ENCODE measurements at places on chromosomes 1 and 21. TPM values are rescaled to one million over a fixed set of nuclear protein-coding genes. Genes with fewer than 3 reads are reported as not detected.

DNA sequence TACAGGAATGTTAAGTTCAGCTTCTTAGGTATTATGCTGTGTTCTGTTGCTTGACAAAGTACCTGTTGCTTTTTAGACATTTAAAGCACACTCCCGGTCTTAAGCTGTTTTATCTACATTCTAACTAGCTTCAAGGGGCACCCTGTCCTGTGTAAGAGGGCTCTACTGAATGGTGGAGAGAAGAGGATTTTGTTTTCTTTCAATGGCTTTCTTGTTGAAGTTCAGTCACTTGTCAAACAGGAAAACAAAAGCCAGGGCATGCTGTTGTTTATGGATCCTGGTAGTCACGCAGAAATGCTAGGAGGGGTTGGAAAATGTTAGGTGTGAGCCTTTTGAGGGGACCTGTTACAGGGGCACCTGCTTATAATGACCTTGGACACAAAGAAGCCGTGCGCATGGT is 30.7 kb downstream of the PGM1 start:
- no peak for DNase-seq

- no peak for DNase-seq
Measured at GRCh38 chr1:15146142-15146680, 7.3 kb upstream of the TMEM51 start.

DNA sequence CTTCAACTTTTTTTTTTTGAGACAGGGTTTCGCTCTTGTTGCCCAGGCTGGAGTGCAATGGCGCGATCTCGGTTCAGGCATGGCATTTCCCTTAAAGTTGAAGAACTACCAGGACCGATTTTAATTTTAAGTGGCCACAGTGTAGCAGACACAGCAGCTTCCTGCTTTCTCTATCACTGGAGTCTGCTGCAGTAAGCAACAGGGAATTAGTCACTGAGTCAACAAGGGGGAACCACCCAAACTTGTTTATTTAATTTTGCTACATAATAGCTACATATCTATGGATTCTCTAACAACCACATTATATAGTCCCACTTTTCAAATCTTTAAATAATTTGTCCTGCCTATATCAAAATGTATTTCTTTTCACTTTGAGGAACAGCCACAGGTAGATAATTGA is 12.5 kb upstream of the TNNI3K start:
- DNase-seq, result no peak

- no peak for DNase-seq
Measured at GRCh38 chr21:32442566-32443318, 30.2 kb downstream of the EVA1C start.

DNA sequence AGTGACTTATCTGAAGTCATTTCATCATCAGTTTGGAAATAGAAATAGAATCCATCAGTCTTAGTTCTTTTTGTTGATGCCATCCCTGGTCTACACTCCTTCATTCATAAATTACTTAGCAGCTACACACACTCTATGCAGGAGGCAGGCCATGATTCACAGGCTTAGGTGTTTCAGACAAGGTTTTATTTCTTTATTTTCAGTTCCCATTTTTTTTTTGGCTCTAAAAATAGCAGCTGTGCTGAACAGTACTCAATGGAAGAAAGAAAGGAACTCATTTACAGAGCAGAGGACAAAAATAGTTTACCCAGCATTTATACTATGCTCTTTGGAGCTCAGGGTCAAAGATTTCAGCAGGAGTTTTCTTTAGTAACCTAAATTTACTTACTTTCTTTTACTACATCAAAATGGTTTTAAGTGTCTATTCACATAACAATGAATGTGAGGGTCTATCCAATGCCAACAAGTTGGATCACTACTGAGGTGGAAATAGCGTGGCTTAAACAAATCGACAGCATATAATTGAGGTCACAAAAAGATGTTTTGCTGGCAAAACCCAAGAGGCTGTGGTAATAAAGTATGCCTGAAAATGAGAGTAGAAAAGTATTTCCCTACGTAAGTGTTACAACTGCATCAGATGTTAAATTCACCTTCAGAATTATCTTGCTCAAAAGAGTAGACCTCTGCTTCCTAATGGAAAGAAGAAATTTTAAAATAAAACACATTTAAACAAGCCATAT is 7.7 kb downstream of the KRTAP19-8 start:
- DNase-seq, result no peak

GRCh38 chr1:194341587-194341986 is 1155.2 kb upstream of the B3GALT2 start:
- no peak for DNase-seq

- no peak for DNase-seq
Measured at GRCh38 chr1:154739654-154740053, 130.4 kb downstream of the KCNN3 start.

DNA sequence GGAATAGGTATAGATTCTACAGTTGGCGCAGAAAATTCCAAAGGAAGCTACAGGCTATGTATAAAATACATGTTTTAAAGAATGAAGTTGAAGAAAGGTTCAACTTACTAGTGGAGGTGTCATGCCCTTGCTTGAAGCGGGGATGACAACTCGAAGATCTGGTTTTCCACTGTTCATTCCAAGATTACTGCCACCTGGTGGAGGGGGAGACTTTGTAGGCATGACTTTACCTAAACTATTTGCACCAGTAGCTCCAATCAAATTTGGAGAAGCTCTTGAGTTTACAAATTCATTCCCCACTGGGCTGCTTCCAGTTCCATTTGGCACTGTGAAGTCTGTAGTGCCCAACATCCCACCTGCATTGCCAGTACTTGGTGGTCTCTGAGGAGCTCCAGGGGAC is 81.7 kb downstream of the AXDND1 start:
- DNase-seq, result no peak

DNA sequence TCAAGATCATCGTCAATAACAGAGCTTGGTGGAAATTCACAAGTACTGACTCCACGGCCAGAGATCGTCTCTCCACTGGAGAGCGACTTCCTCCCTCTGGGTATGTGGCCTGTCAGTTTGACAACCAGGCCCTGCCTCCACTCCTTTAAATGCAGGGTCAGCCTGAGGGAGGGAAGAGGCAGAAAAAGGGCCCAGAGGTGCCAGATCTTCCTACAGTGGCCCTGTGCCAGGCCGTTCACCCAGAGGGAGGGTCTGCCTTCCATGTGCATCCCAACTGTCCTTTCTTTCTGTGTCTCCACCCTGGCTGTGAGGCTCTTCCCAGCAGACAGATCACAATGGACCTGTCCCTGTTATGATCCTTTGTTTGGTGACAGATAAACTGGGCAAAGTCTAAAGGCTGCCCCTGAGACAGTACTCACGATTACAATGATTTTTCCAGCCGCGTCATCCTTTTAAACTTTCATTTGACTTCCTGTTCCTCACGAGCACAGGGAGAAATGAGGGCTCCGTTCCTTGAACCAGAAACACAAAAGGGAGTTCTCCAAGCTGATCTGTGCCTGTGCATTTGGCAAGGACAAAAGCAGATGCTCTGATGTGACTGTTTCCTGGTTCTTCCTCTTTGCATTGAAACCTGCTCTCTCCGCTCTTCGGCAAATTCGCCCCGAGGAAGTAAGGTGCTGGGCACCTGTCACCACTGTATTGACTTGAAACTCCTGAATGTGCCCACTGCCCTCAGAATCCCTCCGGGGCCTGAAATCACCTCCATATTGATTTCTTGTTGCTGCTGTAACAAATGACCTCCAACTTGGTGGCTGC is 126.7 kb downstream of the PGBD5 start:
- no peak for DNase-seq

- no peak for DNase-seq
Measured at GRCh38 chr1:234553240-234554188, 56.5 kb downstream of the IRF2BP2 start.

- DNase-seq, result no peak
Measured at GRCh38 chr1:20487236-20487590, 1.2 kb upstream of the CAMK2N1 start.

DNA sequence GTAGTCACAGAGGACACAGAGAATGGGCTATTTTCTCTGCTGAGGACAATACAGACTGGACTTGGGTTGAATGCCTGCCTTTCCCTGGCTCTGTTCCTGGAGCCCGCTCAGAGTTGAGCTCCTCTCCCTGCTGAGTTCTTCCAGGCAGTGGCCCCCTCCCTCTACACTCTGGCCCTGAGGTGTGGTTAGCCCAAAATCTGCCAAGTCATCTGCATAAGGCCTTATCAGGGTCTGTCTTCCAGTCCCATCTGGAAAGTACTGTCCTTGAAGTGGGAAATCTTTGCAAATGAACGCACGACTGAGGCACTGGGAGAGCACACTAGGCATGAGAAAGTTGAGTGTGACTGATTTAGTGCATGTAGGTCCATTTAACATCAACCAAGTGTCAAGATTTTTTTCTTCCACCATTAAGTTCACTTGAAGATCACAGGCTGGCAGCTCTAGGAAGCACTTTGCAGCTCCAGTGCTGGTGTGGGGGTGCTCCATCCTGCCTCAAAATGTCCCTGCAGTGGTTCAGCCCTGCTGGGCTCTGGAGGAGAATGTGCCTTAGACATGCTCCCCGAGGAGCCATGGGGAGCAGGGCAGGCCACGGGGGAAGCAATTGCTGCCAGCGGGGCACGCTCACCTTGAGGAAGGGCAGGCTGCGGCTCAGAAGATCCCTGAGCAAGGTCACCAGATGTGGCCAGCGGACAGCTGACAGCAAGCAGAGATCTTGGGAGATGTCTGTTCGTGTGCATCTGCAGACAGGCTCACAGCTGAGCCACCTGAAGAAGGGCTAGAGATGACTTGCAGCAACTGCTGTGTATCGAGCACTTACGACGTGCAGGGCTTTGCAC is 41.5 kb downstream of the IER5 start:
- no peak for DNase-seq

GRCh38 chr1:16048573-16049189 is 5.1 kb downstream of the CLCNKB start:
- DNase-seq, result no peak

GRCh38 chr1:173413271-173413707 is 63.8 kb upstream of the PRDX6 start:
- DNase-seq, result no peak

- DNase-seq, result no peak
Measured at GRCh38 chr1:3258386-3259003, 189.5 kb downstream of the PRDM16 start.

- DNase-seq, result no peak
Measured at GRCh38 chr1:183092350-183092749, 69.1 kb downstream of the LAMC1 start.

GRCh38 chr1:113201560-113201959 is 128.6 kb downstream of the LRIG2 start:
- DNase-seq, result no peak

- no peak for DNase-seq
Measured at GRCh38 chr1:220544901-220545303, 17.0 kb downstream of the MARK1 start.

- DNase-seq, result peak; percentile 87
Measured at GRCh38 chr1:161440312-161440894, 64.9 kb upstream of the FCGR2A start.

C1orf56 gene
- 1.9 TPM for total RNA-seq

ADAR gene
- 49.9 TPM for total RNA-seq

GPR52 gene
- total RNA-seq, result not detected

SETD4 gene
- 18.1 TPM for total RNA-seq

SUSD4 gene
- total RNA-seq, result 11.9 TPM

SHISAL2A gene
- not detected for total RNA-seq

GREM2 gene
- total RNA-seq, result 0.34 TPM
